Cerebellum (tissue), 4 donors: ENCODE measurements at places on chromosomes 7 and 10. TPM values are rescaled to one million over a fixed set of nuclear protein-coding genes. Genes with fewer than 3 reads are reported as not detected.

GRCh38 chr7:48426331-48426965 lies 255.2 kb downstream of the ABCA13 start:
- no peak for DNase-seq

DNA sequence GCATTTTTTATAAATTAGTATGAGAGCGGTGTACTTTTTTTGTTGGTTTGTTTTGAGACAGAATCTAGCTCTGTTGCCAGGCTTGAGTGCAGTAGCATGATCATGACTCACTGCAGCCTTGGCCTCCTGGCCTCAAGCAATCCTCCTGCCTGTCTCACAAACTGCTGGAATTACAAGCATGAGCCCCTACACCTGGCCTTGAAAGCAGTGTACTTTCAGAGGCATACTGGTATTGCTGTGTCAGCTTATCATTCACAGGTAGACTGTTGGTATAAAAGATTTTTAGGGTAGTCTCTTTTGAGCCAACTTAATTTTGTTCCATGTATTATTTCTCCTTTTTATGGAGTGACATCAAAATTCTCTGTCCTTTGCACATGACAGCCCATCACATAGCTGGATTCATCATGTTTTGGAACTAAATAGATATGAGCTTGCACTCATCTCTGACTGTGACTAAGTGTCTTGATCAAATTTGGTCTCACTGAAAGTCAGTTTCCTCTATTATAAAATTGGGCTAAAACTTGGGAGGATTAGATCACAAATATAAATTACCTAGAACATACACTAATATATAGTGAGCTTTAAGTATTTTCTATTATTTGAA lies 12.4 kb downstream of the GNAT3 start:
- no peak for DNase-seq

DNA sequence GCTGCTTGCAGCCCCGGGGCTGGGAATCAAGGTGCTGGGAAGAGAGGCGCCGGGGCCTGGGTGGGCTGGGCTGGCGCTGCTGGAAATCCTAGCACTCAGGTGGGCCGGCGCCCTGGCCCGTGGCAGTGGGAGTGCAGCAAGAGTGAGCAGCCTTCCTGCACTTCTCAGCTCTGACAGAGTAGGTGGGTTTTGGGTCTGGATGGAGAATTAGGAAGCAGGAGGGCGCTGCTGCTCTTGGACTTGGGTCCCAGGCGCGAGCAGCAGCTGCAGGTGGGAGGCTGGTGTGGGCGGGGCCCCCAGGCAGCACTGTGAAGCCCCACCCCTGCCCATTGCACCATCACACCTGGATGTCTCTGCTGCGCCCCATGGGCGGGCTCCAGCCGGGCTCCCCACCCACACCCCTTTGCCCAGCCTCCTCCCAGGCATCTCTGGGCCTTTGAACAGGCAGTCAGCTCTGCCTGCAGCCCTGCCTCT lies 6.0 kb downstream of the BRI3 start:
- DNase-seq, result no peak

DNA sequence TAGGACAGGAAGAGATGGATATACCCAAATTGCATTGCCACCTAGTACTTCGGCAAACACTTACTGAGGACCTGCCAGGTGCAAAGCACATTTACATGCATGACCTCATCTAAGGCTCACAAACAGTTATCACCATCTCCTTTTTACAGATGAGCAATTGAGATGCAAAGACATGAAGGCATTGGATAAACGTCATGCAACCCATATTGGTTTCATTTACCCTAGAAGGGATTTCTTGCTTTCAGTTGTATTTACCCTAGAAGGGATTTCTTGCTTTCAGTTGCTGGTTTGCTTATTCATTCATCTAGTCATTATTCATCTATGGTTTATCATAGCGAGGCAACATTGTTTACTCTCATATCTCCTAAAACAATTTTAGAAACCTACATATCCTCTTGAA lies 52.2 kb downstream of the STEAP1B start:
- DNase-seq, result no peak

DNA sequence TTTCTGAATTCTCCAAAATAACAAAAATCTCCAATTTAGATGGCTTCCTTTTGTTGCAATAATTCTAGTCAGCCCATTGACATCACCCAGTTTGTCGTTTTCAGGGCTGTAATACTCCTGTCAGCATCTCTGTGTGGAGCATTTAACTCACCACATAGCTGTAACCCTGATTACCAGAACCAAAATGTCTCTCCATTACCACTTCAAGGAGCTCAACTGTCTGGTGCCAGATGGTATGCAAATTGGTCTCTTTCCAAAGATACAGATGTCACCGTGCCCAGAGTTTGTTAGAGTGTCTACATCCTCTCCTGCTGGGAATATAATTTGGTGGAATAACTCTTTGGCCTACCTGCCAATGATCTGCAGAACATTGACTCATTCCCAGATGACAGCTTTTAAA lies 350.3 kb upstream of the POT1 start:
- peak; percentile 7 for DNase-seq

The CALHM1 gene
- not detected for total RNA-seq
